Inflammatory macrophage treated with lipopolysaccharide for 1 hour (primary cell): ENCODE measurements at places on chromosomes 11 and 22.

GRCh38 chr11:35085531-35086165 lies 53.3 kb upstream of the CD44 start:
- DNase-seq, result no peak

DNA sequence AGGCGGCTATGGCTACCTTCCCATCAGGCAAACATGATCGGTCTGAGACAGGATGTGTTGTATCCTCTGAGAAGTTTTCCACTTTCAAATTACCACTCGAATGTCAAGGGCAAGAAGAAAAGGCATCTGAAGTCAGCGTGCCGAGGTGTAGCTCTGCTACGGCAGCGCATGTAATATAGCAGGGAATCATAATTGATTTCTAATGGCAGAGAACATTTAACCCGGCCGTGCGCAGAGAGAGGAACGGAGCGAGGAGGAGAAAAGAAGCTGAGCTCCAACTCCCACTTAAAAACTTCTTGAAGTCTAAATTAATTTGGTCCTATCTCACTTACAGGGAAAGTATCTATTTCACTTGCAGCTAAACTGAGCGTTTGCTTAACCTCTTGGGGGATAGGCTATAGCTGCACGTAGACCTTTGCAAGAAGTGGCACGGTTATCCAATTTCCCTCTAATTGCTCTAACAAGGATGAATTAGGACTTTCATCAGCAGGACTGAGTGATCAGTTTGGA lies 137.3 kb upstream of the KIRREL3 start:
- no peak for DNase-seq

DNA sequence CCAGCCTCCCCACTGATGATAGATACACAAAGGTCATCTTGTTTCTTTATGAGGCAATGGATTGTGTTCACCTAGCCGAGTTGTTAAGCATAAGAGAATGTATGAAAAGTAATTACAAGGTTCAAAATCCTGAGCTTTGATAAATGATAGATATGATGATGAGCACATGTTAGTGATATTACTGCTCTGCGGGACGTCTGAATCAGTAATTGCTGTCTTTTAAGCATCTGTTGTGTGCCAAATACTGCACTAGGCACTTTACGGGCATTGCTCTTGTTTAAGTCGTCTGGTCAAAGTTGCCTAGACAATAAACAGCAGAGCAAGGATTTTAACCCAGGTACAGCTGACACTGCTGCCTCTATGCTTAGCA lies 559 bp upstream of the RNF141 start:
- DNase-seq, result no peak

DNA sequence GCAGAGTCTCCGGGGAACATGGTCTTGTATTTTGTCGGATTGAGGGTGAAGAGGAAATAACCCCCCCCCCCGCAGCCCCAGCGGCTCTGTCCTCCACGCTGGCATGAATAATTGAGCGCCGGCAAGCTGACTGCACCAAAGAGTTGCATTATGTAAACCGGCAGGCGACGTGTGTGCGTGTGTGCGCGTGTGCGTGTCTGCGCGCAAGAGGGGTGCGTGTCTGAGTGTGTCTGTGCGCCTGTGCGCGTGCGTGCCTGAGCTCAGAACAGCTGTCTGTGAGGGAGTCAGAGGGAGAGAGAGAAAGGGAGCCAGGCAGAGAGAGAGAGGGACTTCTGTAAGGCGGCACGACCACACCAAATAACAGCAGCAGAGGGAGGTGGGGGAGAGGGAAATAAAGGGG lies 94.4 kb downstream of the SCN3B start:
- no peak for DNase-seq

DNA sequence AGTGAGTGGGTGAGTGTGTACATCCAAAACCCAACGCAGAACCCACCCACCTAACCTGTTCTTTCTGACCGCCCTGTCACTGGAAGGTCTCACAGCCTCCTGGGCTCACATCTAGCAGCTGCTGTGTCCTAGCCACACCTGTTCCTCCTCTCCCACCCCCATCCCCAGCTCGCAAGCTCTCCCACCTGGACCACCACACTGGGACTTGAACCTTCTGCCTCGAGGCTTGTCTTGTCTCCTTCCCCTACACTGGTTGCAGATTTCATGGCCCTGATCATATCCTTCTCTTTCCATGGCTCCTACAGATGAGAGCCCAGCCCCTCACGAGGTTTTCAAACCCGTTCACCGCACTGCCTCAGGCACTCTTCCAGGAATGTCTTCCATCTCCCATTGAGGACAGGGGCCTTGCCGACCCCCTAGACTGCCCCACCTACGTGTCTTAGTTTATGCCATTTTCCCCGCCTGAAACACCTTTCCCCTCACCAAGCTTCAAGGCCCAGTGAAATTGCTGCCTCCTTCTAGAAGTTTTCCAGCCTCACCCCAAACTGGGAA lies 6.7 kb downstream of the IFITM10 start:
- no peak for DNase-seq

DNA sequence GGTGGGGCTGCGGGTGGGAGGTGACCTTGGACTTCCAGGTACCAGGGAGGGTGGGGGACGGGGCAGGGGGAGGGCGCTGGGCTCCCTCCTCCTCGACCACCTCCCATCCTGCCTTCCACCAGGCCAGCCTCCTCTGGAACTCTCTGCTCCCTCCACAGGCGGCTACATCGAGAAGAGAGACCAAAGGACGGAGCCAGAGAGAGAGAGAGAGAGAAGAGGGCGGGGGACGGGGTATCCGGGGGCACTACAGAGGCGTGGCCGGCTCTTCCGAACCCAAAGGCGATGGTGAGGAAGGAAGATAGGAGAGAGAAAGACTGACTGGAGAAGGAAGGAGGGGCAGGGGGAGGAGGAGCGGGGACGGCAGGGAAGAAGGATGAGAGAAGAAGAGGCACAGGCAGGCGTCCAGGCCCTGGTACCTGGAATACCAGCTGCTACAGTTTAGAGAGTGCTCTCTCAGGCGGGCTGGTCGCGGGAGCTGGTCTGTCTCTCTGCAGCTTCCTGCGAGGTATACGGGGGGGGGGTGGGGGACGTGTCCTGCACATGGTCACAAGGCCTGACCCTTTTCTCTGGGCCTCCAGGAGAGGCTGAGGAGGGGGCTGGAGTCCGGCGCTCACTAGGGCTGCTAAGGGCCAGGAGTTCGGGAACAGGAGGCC lies 38.0 kb downstream of the IGSF9B start:
- DNase-seq, result no peak

GRCh38 chr11:126391970-126392632 lies 36.6 kb downstream of the ST3GAL4 start:
- peak; percentile 47 for DNase-seq

GRCh38 chr22:44191036-44191454 lies 10.3 kb downstream of the PARVG start:
- peak; percentile 40 for DNase-seq

GRCh38 chr11:19598456-19598855 lies 114.2 kb upstream of the NAV2 start:
- DNase-seq, result no peak
